Transverse colon (tissue), 4 donors: ENCODE measurements at places on chromosomes 4 and X. TPM values are rescaled to one million over a fixed set of nuclear protein-coding genes. Genes with fewer than 3 reads are reported as not detected.

The EMCN gene
- 1.6 TPM for total RNA-seq

DNA sequence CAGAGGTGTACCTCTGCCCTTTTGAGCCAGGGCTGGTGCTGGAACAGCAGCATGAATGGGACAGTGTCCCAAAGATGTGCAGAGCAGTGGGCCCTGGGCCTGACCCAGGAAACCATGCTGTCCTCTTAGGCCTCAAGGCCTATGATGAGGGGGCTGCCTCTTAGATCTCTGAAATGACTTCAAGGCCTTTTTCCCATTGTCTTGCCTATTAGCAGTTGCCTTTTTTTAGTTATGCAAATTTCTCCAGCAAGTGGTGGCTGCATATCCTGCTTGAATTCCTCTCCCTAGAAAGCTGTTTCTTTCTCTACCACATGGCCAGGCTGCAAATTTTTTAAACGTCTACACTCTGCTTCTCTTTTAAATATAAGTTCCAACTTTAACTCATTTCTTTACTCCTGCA is 160.3 kb downstream of the CFAP299 start:
- no peak for DNase-seq

DNA sequence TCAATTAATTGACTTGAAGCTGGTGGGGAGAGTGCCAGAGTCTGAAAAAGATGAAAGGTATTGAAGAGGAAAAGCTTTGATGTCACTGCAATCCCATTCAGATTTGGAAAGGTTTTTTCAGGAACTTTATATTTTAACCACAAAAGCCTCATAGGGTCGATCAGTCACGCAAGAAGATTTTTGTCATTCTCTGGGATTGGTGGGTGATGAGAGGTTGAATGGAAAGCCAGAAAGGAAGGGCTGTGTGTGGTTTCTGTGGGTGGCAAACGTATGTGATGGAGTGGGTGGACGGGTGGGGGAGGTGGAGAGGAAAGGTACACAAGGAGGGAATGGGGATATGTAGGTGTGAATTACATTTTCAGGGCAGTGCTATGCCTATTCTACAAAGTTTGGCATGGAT is 173.8 kb upstream of the SCML1 start:
- DNase-seq: no peak

DNA sequence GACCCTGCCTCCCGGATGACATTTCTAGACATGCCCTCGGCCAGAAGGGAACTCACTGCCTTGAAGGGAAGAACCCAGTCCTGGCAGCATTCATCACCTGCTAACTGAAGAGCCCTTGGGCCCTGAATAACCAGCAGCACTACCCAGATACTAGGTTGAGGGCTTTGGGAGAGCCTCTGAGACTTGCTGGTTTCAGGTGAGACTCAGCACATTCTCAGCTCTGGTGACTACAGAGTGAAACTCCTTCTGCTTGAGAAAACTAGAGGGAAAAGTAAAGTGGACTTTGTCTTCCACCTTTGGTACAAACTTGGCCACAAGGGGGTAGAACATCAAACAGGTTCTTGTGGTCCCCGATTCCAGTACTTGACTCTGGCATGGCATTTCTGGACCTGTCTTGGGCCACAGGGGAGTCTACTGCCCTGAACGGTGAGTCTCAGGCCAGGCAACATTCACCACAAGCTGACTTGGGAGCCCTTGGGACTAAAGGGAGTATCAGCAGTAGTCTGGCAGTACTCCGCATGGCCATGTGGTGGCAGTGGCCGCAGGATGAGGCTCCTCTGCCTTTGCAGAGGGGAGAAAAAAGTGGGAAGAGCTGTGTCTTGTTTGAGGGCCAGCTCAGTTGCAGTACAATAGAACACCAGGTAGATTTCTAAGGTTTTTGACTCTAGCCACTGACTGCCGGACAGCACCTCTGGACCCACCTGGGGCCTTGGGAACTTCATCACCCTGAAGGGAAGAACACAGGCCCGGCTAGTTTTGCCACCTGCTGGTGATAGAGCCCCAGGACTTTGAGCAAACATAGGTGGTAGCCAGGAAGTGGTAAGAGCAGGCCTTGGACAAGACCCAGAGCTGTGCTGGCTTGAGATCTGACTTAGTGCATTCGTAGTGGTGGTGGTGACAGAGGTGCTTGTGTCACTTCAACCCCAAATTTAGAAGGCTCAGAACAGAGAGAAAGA is 414.8 kb downstream of the OPHN1 start:
- DNase-seq: no peak

DNA sequence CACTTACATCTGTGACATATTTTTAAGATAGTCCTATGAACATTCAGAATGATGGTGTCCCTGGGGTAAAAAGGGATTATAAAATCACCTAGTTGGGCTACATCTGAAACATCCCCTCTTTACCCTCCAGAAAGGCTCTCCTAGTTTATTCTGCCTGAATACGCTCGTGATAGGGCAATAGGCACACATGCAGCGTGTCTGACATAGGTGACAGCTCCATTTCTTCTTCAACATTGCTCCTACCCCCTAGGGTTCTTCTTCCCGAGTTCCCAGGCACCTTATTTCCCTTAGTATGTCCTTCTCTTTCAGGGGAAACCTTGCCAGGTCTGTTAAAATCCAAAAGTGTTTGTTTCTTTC is 27.1 kb upstream of the CFAP299 start:
- no peak for DNase-seq
